MM.1S (cell line): ENCODE measurements at places on chromosomes 11 and 22.

DNA sequence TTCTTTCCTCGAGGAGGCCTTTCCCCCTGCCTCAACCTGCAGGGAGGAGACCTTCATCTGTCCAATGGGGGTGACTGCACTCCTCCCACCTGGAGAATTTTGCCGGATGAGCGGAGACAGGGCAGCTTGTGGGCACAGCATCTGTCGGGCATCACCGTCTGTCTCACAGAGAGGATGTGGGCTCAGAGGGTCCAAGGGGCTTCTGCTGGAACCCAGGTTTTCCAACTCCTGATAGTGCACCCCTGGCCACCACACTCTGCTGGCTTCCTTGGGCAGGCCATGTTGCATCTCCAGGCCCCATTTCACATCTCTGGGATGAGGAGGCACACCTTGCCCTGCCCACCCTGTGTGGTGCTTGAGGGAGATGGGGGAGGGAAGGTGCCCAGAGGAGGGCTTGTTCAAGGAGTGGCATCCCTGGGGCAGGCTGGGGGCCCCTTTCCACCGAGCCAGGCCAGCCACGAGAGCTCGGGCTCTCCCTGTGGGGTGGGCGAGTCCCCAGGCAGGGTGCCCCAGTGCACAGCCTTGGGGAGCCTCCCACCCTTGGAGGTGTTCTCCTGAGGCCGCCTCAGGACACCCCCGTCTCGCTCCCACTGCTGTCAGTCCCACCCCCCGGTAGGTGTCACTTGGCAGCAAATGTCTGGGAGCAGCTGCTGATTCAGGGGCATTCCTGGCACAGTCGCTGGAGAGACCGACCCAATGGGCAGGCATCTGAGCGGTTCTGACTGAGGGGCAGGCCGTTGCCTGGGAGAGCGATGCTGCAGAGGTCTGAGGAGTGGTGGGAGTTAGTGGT is 84.2 kb downstream of the MORC2 start:
- no peak for DNase-seq

- no peak for DNase-seq
These were observed 19.0 kb downstream of the NCF4 start for GRCh38 chr22:36879775-36880174.

DNA sequence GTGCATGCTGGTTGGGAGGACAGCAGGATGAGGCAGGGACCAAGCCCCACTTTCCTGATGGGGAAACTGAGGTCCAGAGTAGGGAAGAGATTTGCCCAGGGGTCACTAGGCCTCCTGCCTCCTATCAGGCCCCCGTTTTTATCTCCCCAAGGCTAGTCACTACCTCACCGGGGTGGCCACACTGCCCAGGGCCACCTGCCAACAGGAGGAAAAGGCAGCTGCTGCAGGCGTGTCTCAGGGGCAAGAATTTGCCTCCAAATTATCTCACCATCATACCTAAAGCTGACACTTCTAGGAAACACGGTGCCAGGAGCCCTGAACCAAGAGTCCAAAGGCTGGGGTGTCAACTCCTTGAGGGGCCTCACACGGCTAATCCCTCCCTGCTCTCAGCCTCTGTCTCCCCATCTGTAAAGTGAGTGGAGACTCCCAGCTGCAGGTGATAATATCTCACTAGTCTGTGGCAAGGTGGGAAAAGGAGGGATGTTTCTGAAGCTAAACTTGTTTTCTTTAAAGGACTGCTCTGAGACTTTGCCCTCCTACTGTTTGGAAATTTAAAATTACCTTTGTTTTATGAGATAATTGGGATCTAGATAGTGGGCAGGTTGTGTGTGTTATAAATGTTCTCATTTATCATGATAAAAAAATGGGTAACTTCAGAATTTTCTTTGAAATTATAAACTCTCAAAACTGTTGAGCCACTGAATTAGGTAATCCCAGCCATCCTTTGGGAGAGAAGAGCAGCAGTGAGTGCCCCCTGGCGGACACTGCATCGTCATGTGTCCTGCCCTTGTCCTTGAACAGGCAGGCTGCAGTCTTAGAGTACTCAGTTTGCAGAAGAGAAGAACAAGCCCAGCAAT is 60.0 kb downstream of the MYO7A start:
- peak; percentile 65 for DNase-seq

GRCh38 chr11:16759857-16760508 is 21.5 kb downstream of the C11orf58 start:
- DNase-seq = no peak

- DNase-seq = no peak
These were observed 39.7 kb downstream of the YWHAH start for GRCh38 chr22:31983911-31984656.

- DNase-seq = no peak
These were observed 798.1 kb downstream of the OPCML start for GRCh38 chr11:132734217-132734616.

GRCh38 chr11:96486890-96487611 is 97.2 kb downstream of the JRKL start:
- DNase-seq = peak; percentile 27
